ENCODE measurements at places on chromosomes 3 and 15.

GRCh38 chr3:35733341-35733740 lies 94.0 kb downstream of the ARPP21 start:
- no peak for DNase-seq

DNA sequence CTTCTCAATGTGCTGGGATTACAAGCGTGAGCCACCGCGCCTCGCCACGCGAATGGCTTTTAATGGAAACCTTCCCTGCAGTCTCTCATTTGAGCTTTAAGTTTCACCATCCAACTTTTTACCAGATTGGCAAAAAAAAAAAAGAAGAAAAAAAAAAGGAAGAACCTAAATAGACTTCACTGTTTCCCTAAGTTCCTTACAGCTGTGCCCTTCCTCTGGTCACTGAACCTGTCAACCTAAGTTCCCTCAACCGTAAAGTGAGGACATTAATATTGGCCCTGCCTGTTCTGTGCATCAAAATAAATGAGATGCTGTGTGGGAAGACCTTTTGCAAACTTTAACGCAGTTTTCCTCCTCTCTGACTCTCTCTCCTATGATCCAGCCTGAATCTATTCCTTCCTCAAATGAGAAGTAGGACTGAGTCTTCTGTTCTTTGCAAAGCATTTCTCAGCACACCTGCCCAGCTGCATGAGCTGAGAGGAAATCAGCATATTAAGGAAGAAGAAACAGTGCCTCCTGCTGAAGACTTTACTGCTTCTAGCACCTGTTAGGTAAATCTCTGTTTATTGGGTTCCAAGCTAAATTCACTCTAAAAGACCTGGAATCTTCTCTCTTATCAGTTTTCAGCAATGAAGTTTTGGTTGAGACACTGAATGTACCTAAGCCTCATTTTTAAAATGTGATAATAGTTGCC lies 99.6 kb upstream of the ETV5 start:
- no peak for DNase-seq

- no peak for DNase-seq
These were observed 1001.6 kb downstream of the ROBO2 start for GRCh38 chr3:78041486-78041885.

DNA sequence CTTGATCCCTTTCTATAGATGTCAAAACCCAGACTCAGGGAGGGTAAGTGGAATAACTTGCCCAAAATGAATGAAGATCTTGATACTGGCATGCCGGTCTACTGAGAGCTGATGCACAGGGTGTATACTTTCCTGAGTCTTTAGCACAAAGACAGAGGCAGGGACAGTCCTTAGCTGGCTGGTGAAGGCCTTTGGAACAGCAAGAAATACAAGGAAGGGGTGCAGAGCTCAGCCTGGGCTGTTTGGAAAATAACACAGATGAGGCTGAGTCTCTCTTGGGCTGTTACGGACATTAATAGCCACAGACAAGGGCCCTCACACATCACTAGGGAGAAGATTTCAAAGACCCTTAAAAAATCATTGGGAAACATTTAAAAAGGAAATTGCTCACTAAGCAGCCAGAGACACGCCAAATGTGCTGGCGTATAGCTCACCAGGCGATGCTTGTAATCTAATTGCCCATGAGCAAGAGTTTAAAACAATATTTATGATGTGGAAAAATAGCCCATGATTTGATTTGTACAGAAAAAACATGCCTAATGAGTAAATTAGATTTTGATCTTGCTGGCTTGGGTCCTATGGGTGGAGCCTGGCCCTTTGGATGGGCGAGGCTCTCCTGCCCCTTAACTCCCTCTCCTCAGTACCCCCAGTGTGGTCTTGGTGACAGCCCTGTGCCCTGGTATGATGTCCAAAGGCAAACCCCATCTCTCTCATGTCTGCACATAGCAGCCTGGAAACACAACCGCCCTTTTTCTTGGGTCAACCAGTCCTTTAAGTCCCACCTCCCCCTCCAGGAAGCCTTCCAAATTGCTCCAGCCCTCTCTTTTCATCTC lies 81.8 kb upstream of the MRPS22 start:
- no peak for DNase-seq

DNA sequence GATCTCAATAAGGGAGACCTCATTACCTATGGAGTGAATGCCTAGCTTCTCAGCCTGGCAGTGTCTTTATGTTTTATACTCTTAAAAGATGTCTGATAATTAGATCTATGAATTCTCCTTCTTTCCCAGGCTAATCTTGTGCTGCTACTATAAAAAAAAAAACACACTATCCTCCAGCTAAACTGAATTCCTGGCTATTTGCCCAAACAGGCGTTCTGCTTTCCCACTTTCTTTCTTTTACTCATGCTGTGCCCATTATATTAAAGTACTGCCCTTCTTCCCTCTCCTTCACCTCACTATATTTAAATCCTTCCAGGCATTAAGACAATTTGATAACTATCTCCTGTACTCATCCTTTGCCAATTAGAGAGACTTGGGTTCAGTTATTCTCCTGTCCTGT lies 1134.9 kb downstream of the ROBO2 start:
- no peak for DNase-seq

Data from CD4-positive, alpha-beta T cell treated with Interleukin-21 for 1 hour (primary cell).